Cardiac muscle cell (in vitro differentiated cells and primary cell): ENCODE measurements at places on chromosomes 4 and X. TPM values are rescaled to one million over a fixed set of nuclear protein-coding genes. Genes with fewer than 3 reads are reported as not detected.
A peak's percentile ranks its signal among the peaks of the same experiment; 100 is the strongest.

DNA sequence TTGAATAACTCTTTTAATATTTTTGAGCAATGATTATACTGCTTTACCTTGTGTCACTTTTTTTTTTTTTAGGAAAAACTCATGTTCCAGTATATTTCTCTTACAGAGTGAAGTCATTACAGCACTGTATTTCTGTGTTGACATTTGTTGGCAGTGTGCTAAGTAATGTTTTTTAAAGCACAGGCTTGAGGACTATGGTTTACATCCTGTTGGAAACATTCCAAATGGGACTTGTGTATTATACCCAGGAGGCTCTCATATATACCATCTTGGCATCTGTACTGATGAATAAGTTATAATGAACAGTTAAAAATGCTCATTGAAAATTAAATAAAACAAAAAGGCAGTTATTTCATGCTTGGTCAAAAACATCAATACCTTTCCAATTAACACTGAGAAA is 33.8 kb downstream of the CEP44 start:
- no peak overlapping the region for H3K4me3 ChIP-seq
- peaks cover 4% of the 10 kb centered on the region for H3K36me3 ChIP-seq
- H3K4me1 ChIP-seq, result no peaks in the 10 kb centered on the region
- H3K27ac ChIP-seq, result no peak overlapping the region
- peak; percentile 56 for DNase-seq

EMCN gene
- 1.1 and 1.2 TPM in 2 replicates for total RNA-seq

DNA sequence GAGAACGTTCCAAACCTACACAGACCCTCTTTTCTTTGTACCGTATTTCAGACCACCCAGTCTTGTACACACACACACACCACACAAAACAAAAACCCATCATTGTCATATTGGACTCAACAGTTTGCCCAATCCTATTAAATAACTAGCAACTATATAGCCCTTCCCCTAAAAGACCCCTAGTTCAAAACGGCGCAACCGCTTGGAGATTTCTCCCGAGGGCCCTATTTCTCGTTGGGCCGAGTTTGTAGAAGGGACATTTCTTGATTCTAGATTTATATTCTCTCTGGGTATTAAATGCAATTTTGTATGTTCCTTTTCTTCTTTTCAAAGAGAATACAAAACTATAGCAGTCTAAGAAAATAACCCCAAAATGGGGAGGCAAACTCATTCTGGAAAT is 547 bp upstream of the PDGFRA start:
- H3K27ac ChIP-seq, result no peak overlapping the region
- no peak for DNase-seq
- H3K27me3 ChIP-seq, result no peaks in the 10 kb centered on the region
- peaks cover 20% of the 10 kb centered on the region for H3K4me1 ChIP-seq
- no peaks in the 10 kb centered on the region for H3K36me3 ChIP-seq

GRCh38 chrX:38656350-38656915 is 95.1 kb downstream of the TSPAN7 start:
- no peak for DNase-seq
- H3K27me3 ChIP-seq, result no peaks in the 10 kb centered on the region
- H3K4me3 ChIP-seq, result no peak overlapping the region
- H3K4me1 ChIP-seq, result peaks cover 8% of the 10 kb centered on the region
- no peak overlapping the region for H3K27ac ChIP-seq

CA5B gene
- total RNA-seq, result 5.6 and 9.9 TPM in 2 replicates

NAP1L5 gene
- 3.0 and 3.2 TPM in 2 replicates for total RNA-seq

DNA sequence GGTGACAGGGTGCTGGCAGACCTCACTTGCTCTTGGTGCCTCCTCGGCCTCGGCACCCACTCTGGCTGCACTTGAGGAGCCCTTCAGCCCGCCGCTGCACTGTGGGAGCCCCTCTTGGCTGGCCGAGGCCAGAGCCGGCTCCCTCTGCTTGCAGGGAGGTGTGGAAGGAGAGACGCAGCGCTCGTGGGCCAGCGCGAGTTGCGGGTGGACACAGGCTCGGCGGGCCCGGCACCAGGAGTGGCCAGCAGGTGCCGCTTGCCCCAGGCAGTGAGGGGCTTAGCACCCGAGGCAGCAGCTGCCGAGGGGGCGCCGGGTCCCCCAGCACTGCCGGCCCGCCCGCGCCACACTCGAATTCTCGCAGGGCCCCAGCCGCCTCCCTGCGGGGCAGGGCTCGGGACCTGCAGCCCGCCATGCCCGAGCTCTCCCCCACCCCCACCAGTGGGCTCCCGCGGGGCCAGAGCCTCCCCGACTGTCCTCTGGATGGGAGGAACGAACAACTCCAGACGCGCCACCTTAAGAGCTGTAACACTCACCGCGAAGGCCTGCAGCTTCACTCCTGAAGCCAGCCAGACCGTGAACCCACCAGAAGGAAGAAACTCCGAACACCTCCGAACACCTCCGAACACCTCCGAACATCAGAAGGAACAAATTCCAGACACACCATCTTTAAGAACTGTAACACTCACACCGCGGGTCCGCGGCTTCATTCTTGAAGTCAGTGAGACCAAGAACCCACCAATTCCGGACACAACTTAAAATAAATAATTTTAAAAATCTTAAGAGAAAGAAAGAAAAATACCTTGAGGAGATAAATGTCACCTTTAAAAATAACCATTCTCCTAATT is 311.1 kb upstream of the SLC7A11 start:
- no peaks in the 10 kb centered on the region for H3K4me1 ChIP-seq
- no peaks in the 10 kb centered on the region for H3K27me3 ChIP-seq
- no peak for DNase-seq
- no peaks in the 10 kb centered on the region for H3K36me3 ChIP-seq

- peaks cover 7% of the 10 kb centered on the region for H3K4me1 ChIP-seq
- H3K4me3 ChIP-seq, result no peak overlapping the region
- H3K36me3 ChIP-seq, result no peaks in the 10 kb centered on the region
- peak; percentile 76 for DNase-seq
- no peaks in the 10 kb centered on the region for H3K27me3 ChIP-seq
- H3K27ac ChIP-seq, result no peak overlapping the region
Observed at GRCh38 chr4:127634181-127634580, 1.4 kb downstream of the INTU start.

TMPRSS11A gene
- total RNA-seq, result not detected in 2 replicates

RASSF6 gene
- total RNA-seq, result not detected in 2 replicates

DNA sequence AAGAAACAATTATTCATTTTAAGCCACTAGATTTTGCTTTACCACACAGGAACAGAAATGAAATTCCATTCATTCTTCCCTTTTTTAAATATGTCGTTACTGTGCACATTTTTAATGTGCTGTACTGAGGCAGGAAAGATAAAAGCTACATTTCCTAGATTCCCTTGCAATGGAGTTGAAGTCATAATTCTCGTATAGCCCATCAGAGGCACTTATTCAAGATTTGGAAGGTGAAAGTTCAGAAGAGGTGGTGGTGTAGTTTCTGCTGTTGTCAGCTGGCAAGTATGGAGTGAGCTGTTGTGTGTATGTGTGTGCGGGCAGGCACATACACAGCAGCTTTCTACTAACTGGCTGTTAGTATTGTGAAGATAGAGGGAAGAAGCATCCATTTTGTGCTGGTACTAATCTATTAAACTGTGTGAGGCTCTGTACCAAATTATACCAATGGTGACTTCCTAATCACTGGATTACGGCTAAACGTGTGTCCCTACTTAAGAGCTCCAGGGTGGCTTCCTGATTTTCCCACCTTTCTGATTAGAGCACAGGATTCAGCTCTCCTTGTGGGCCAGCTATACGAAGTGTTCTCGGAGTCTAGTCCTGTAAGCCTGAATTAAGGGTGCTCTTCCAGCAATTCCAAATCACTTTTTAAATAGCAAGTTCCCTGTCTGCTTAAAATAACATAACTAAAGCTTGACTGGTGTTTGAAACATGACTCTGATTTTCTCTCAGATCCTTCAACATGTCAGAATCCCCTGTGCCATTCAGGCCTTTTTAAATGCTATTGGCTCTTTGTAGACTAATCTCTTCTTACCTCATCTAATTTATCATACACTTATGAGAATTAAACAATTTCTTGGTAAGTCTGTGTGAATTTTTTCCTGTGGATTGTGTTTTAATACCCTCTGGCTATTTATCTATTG is 43.8 kb downstream of the PDS5A start:
- peak overlapping the region; percentile 88 for H3K27ac ChIP-seq
- peaks cover 27% of the 10 kb centered on the region for H3K4me1 ChIP-seq
- H3K4me3 ChIP-seq, result no peak overlapping the region
- peak; percentile 80 for DNase-seq
- no peaks in the 10 kb centered on the region for H3K36me3 ChIP-seq

GRCh38 chr4:126630230-126630629 is 1002.5 kb upstream of the INTU start:
- no peak overlapping the region for H3K27ac ChIP-seq
- no peak overlapping the region for H3K4me3 ChIP-seq
- H3K27me3 ChIP-seq, result peaks cover 2% of the 10 kb centered on the region

NCAPG gene
- total RNA-seq, result 3.5 and 25.1 TPM in 2 replicates

DNA sequence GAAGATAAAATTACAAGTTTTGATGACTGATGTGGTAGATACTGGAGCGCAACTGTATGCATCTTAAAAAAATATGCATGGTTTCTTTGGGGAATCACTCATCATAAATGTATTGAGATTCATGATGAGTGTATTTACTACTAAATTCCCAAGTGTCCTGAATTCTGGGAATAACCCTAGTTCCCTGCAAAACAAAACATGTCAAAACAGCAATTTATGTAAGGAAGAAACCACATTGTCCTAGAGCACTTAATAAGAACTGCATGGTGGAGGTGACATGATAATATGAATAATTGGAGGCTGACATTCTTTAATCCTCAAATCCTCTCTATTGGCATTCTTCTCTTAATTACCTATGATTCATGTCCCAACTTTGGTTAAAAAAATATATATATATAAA is 1804.7 kb downstream of the STIM2 start:
- H3K4me1 ChIP-seq, result no peaks in the 10 kb centered on the region
- H3K27me3 ChIP-seq, result no peaks in the 10 kb centered on the region
- H3K27ac ChIP-seq, result no peak overlapping the region
- H3K4me3 ChIP-seq, result no peak overlapping the region
- no peaks in the 10 kb centered on the region for H3K36me3 ChIP-seq

GLOD5 gene
- total RNA-seq, result not detected in 2 replicates
